CD4-positive, alpha-beta T cell treated with Interleukin-15 for 4 hours (primary cell): ENCODE measurements at places on chromosomes 1 and 21.
A peak's percentile ranks its signal among the peaks of the same experiment; 100 is the strongest.

GRCh38 chr1:30830537-30830936 is 73.0 kb upstream of the LAPTM5 start:
- DNase-seq, result no peak

- DNase-seq, result no peak
Observed at GRCh38 chr1:185450060-185450788, 133.2 kb upstream of the IVNS1ABP start.

DNA sequence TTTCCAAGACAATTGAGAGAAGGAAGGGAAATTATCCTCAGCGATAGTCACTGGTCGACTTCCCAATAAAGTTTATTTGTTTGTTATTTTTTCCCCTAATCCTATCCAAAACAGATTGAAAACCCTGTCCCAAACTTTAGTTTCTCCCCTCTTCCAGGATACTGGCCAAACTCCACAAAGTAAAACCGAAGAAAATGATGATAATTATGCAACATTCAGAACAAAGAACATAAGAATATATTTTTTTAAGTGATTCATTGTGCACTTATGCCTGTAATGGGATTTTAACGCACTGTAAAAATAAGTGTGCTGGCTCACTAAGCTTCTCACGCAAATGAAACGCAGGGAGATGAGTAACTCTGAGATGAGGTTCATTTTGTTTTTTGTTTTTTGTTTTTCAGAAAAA is 6.0 kb downstream of the GLIS1 start:
- DNase-seq, result no peak

DNA sequence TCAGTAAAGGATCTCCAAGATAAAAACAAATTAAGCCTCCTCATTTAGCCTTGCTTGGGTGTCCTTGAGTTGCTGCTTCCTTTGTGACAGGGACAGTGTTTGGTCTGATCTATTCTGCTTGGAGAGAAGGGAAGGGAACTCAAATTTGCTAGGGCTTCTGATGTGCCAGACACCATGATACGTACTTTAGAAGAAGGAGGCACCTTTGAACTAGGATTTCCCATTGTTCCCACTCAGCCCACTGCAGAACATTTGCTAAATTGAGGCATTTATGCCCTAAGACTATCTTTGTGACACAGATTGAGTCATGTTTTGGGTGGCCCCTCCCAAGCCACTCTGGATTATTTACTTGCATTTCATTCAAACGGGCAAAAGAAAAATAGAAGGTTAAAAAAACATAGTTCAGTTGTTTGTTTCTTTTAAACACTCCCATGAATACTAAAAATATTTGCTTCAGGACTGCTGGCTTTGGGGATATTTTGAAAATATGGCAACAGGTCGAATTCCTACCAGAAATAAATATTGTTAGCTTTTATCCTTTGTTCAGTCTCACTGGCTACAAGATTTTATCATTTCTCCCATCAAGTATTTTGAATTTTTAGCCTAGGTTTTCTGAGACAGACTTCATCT is 81.9 kb upstream of the WLS start:
- no peak for DNase-seq

GRCh38 chr21:45833414-45833813 is 148.2 kb upstream of the COL6A1 start:
- no peak for DNase-seq

DNA sequence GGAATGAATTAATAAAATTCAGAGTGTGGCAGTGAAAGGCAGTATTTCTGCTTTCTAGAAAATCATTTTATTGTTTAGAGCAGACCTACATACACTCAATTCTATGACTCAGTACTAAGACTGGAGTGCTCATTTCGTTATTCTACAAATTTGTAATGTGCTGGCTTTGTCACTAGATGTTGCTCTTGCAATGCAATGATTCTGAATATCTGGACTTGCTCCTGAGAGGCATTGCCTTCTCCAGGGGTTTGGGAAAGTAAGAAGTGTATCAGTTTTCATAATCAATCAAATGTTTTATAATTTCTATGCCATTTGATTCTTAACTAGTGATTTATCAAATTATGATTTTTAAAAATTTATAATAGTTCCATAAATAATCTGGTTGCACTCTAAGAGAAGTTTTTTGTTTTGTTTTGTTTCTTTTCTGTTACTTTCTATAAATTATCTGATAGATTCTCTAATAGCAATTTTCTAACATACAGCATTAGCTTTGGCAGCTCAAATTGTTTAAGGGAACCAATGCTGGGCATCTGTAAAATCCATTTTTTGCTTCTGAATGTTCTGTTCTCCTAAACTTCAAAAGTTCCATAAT is 280.5 kb upstream of the SGIP1 start:
- DNase-seq, result peak; percentile 72

DNA sequence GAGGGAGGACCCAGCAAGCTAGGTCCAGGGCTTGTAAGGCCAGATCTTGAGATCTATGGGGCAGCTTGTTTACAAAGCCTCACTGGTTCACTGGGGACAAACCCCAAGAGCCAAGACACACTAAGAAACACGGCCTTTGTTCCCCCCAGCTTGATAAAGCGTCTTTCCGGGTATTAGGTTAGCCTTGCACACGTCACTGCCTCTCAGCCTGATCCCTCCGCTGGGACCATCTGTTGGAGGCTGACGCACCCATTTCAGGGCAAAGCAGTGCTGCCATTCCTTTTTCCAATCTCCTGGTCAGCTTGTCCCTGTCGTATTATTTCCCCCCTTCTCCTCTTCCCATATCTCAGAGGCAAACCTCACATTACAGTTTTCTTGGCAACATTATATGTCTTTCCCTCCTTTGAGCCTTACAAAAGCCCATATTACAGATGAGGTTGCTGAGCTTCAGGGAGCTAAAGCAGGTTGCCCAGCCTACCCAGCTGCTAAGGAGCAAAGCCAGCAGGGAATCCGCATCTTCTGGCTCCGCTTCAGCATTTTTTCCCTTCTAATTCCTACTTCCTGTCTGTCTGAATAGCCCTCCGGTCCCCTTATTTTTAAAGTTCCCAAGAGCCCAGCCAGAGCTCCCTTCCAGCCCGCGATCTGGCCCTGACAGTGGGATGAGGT is 4.1 kb downstream of the HEYL start:
- no peak for DNase-seq

GRCh38 chr21:46077674-46078101 is 20.2 kb upstream of the COL6A2 start:
- DNase-seq, result no peak

- no peak for DNase-seq
Observed at GRCh38 chr1:223189525-223189902, 46.5 kb upstream of the TLR5 start.

- no peak for DNase-seq
Observed at GRCh38 chr1:91617285-91617765, 116.7 kb downstream of the CDC7 start.

DNA sequence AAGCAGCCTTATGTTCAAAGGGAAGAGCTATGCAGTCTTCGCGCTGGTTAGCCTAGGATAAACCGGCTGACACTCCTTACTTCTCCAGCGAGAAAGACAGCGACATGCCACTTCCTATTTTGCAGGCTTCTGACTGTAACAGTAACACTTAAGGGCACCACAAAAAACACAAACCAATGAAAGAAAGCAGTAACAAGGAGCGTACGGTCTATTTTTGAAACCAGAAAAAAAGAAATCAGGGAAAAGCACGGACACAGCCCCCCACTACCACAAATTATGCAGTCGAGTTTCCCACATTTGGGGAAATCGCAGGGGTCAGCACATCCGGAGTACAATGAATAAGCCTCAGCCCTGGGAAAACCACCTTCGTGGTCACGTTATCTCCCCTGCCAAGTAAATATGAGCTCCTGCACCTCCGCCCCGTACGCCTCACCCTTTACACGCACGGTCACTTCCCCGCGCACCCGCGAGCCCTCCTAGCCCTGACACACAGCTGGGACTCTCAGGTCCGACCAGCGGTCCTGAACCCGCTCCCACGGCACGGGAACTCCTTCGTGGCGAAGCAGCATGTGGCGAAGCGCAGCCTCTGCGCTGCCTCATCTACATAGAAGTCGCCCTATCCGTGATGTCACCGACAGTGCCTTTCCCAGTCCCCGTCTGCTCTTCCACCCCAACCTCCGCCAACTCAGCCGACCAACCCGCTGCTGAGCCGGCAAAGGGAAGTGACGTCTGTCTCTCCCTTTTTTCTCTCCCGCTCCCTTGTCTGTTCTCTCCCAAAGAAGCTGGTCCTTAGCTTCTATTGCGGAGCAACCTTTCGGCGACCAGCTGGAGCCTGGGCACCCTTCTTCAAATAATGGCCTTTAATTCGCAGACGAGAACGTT is 40.9 kb upstream of the PPIAL4F start:
- DNase-seq, result peak; percentile 72

DNA sequence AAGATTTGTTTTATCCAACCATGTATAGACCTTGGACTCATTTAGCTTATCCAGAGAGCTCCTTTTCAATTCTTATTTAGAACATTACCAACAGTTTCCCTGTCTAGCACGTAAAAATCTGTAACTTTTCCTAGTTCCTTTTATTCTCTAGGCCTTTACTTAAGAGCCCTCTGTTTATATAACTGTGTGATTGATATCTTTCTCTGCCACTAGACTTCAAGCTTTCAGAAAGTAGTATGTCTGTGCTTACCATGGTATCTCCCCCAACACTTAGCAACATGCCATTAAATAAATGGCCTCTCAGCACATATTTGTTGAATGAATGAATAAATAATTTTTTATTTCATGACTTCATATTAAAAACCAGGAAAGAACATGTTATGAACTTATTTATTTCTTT is 209.4 kb downstream of the PTPRC start:
- no peak for DNase-seq

GRCh38 chr1:188154761-188155160 is 1326.0 kb downstream of the PLA2G4A start:
- no peak for DNase-seq

DNA sequence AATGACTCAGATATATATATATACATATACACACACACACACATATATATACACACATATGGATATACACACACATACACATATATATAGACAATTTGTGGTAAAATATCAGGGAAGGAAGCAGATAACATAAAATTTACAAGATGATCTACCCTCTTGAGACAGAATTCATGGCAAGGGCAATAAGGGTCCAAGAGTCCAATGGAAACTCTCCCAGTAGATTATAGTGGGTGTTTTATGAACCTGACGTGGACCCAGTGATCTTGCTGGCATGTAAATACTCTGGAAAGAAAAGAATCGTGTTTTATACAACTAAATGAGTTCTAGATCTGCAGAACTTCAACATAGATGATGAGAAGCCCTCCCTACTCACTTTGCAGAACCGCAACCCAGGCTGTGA is 49.3 kb downstream of the DENND1B start:
- no peak for DNase-seq

DNA sequence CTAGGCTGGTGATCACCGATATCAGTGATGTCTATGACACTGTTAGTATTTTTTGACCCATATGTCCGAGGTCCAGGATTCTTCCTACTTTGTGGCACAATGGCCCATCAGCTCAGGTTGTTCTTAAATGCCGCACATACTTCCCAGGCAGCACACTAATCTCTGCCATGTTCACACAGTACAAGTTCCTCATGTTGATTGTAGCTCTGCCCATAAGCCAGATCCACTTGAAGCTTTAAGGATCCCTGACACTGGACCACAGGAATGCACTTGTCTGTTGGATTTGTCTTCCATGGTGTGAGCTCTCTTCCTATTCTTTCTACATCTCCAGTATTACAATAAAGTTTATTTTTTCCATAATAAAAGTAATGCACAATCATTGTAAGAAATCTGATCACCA is 69.5 kb downstream of the DDX20 start:
- no peak for DNase-seq

- DNase-seq, result no peak
Observed at GRCh38 chr1:221468546-221468945, 273.3 kb downstream of the DUSP10 start.

DNA sequence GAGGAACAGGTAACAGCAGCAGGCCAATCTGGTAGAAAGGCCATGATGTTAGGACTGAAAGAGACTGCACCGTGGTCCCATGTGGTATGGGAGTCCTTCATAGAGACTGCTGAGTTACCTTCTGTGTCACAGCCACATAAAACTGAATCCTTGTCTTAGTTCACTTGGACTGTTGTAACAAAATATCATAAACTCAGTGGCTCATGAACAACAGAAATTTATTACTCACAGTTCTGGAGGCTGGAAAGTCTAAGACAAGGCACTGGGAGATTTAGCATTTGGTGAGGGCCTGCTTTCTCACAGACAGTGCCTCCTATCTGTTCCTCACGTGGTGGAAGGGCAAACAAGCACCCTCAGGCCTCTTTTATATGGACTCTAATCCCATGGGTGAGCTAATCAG is 67.5 kb downstream of the CD2 start:
- DNase-seq, result no peak

- no peak for DNase-seq
Observed at GRCh38 chr1:109392037-109392787, 5.5 kb downstream of the SORT1 start.

DNA sequence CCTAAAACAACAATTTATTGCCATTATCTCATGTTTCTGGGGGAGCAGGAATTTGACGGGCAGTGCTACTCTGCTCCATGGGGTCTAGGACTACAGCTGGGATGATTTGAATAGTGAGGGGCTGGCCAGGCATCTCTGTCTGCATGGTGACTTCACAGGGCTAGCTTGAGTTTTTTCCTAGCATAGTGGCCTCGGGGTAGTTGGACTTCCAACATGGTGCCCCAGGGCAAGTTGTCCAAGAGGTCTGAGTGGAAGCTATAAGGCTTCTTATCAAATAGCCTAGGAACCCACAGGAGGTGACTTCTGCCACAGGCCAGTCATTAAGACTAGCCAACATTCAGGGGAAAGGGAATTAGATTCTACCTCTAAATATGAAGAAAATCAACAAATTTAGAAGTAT is 92.0 kb upstream of the WLS start:
- no peak for DNase-seq

- DNase-seq, result no peak
Observed at GRCh38 chr1:111990878-111991718, 1.6 kb upstream of the KCND3 start.

- peak; percentile 65 for DNase-seq
Observed at GRCh38 chr1:182595641-182596240, 6.7 kb upstream of the RNASEL start.

- DNase-seq, result peak; percentile 26
Observed at GRCh38 chr1:33349081-33349759, 28.3 kb upstream of the A3GALT2 start.

- DNase-seq, result no peak
Observed at GRCh38 chr1:93959413-93959812, 50.2 kb upstream of the GCLM start.

- no peak for DNase-seq
Observed at GRCh38 chr1:156080241-156080862, 1.9 kb downstream of the MEX3A start.
